CD4-positive, alpha-beta T cell treated with Interleukin-4 for 4 hours (primary cell): ENCODE measurements at places on chromosomes 6 and 20.

DNA sequence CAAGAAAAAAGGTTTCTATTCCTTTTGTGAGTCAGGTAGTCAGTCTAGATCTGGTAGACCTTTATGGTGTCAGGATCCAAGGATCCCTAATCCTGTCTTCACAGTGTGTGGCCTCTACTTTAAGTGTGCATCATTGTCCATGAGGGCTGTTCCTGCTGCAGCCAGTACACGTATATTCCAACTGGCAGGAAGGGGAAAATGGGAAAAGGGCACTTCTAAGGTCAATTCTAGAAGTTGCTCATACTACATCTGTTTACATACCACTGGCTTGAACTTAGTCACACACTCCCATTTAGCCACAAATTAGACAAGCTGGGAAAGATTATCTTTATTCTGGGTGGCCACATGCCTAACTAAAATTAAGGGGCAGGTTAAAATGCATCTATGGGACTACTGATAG, 9.7 kb upstream of the MMS22L start:
- no peak for DNase-seq

- DNase-seq, result no peak
Measured at GRCh38 chr6:70282919-70283461, 19.9 kb downstream of the COL9A1 start.

DNA sequence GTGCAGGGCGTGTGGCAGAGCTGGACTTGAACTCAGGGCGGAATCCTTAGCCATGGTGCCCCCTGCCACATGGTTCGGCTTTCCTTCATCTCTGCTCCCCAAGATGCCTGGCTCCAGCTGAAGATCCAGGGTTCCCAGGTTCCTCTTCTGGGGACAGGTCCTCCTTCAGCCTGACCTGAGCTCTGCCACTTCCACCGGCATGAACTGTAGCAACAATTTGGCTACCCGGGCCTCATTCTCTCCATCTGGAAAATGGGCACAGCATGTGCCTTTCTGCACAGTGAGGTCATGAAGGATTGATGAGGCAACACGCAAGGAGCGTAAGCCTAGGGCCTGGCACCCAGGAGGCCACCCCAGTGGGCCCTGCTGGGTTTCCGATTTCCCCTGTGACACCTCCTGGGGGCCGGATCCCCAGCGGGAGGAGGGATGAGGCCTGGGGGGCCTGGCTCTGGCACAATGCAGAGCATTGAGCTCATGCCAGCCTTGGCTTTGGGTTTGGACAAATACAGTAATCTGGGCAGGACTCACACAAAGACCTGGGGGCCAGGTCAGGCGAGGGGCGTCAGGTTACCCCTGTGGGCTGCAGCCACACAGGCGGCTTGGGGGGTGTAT, 74.0 kb downstream of the CEBPB start:
- no peak for DNase-seq

- no peak for DNase-seq
Measured at GRCh38 chr20:44247131-44247571, at the start of gene GDAP1L1. Gene GDAP1L1, plus strand, starts transcription at chr20:44247308. Its CDS starts 27 bp downstream, at chr20:44247335.

- peak; percentile 39 for DNase-seq
Measured at GRCh38 chr6:16698162-16698533, 63.1 kb downstream of the ATXN1 start.

- DNase-seq, result no peak
Measured at GRCh38 chr20:21381619-21382018, 15.7 kb downstream of the NKX2-4 start.
